Urinary bladder (tissue), 4 donors: ENCODE measurements at places on chromosomes 12 and 14. TPM values are rescaled to one million over a fixed set of nuclear protein-coding genes. Genes with fewer than 3 reads are reported as not detected.
A peak's percentile ranks its signal among the peaks of the same experiment; 100 is the strongest.

Gene PHC1
- 42.3 TPM for total RNA-seq

Gene HOXC13
- total RNA-seq = not detected

Gene GLI1
- 11.5 TPM for total RNA-seq

GRCh38 chr12:6965026-6965661 lies 5.3 kb downstream of the PHB2 start:
- DNase-seq = no peak

DNA sequence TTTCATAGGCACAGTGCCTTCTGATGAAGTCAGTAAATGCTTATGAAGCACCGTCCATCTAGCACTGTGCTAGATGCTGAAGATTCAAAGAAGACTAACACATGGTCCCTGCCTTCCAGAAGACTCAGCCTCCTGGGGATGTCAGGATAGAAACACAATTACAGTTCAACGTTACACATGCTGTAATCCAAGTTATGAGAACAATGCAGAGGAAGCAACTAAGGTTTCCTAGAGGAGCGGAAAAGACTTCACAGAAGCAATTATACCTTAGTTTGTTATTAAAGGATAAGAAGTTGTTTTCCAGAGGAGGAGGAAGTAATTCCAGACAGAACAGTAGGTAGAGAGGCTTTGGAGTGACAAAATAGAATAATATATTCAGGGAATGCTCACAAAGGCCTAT lies 66.9 kb upstream of the FGD4 start:
- DNase-seq = no peak

DNA sequence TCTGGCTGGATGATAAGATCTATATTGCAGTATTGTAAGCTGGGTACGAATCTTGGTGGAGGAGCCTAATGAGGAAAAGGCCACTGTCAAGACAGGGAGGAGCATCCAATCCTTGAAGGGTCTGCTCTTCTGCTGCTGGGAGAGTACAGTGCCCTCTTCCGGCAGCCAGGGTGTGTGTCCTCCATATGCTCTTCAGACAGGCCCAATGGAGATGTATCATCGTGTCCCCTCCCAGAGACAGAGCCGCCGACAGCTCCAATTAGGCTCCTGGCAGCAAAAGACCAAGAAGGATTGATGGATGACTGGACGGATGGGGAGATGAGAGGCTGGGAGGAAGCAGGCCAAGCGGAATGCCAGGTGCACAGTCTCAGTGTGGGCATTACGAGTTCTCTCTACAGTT lies 51.6 kb upstream of the PIWIL1 start:
- DNase-seq = no peak

Gene SPIC
- total RNA-seq = 0.42 TPM

DNA sequence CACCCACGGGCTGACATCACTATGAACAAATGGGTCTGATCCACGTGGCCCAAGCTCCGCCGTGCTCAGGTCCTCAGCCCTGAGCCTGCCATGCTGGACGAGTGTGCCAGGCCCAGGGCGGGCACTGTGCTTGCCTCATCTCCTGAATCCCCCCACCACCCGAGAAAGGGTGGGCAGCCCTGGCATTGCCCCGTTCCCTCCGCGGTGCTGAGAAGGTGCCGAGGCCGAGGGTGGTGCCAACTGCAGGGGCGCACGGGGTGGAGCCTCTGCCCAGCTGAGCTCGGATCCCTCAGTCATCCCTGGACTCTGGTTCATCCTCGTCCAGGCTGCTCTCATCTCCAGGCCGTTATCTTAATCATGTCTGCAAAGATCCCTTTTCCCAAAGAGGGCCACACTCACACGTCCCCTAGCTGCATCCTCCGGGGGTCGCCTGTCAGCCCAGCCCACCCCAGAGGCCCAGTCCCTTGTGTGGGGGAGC lies 60.6 kb downstream of the NOC4L start:
- no peak for DNase-seq

GRCh38 chr12:459430-460258 lies at the start of gene B4GALNT3:
Gene B4GALNT3 (plus strand): TSS chr12:459939. CDS start chr12:460377, 438 bp downstream.
- DNase-seq = no peak

GRCh38 chr12:109553483-109553882 lies 19.8 kb downstream of the MMAB start:
- no peak for DNase-seq

Gene PRKD1
- 27.7 TPM for total RNA-seq

DNA sequence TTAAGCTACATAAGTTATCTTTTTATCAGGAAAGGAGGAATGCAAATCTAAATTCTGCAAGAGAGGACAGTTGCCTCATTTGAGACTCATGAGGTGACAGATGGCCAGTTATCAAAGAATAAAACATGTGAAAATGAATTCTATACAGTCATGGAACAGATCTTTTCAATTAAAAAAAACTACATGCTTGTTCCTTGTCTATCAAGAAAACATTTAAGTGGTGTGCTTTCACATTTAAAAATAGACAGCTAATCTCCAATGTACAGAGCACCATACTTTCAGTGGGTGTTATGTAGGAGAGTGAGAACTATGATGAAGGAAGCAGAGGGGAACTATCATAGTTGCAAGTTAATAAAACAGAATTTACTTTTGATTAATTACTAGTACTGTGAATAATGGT lies 76.7 kb upstream of the TTC7B start:
- DNase-seq = no peak

DNA sequence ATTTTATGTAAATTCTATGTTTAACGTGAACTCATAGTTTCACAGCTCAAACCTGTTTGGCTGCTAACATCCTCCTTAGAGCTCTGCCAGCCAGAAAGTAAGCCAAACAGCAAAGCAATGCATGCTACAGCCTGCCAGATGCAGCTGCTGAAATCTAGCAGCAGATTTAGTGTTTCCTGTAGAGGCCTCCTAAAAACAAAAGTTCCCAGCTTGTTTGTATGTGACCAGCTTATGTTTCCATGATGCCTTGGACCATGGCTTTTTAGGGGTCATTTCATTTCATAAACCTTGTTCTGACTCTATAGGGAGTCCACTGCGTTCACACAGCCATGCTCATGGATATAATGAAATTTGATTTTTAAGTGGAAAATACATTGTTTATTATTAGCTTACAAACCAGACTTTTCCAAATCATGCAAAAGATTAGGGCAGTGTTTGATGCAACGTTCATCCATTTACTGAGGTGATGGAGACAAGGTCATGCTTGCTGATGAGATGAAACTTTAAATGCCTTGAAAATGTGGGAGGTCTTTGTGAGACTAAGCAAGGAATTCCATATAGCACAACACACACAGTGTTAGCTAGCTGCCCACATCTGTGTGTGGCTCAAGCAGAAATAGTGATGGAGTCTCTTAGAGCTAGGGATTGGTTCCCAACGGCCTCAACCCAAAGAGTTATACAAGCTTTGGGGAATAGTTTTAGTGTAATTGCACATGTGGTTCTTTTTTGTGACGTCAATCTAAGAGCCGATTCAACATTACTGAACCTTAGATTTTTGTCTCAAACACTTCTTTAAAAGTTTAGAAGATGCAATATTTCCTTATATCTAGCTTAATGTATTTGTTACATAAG lies 157.5 kb upstream of the LRIG3 start:
- DNase-seq = peak; percentile 78

- no peak for DNase-seq
Observed at GRCh38 chr12:132489078-132489601, 811 bp upstream of the FBRSL1 start.

DNA sequence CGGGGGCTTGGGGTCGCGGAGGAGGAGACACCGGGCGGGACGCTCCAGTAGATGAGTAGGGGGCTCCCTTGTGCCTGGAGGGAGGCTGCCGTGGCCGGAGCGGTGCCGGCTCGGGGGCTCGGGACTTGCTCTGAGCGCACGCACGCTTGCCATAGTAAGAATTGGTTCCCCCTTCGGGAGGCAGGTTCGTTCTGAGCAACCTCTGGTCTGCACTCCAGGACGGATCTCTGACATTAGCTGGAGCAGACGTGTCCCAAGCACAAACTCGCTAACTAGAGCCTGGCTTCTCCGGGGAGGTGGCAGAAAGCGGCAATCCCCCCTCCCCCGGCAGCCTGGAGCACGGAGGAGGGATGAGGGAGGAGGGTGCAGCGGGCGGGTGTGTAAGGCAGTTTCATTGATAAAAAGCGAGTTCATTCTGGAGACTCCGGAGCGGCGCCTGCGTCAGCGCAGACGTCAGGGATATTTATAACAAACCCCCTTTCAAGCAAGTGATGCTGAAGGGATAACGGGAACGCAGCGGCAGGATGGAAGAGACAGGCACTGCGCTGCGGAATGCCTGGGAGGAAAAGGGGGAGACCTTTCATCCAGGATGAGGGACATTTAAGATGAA lies 630 bp downstream of the FOS start:
- DNase-seq = peak; percentile 47

Gene RIMBP2
- 2.7 TPM for total RNA-seq

- no peak for DNase-seq
Observed at GRCh38 chr12:6337958-6338433, 3.9 kb downstream of the TNFRSF1A start.

DNA sequence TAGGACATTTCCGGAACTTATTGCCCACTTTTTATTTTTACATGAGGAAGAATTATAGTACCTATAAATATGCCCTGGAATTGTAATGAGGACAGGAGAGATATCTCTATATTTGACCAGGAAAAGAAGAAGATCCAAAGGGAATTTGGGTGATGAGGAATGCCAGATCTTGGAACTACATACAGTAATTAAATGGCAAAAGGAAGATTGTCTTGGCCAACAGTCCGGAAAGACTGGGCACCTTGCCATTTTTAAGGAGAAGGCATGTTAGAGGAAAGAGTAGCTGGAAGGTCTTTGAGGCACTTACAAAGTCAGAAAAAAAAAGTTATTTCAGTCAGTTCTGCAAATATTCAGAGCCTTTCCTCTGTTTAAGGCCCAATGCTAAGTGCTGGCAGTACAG lies 616.4 kb downstream of the MED13L start:
- peak; percentile 17 for DNase-seq

Gene OVCH1
- 0.37 TPM for total RNA-seq

DNA sequence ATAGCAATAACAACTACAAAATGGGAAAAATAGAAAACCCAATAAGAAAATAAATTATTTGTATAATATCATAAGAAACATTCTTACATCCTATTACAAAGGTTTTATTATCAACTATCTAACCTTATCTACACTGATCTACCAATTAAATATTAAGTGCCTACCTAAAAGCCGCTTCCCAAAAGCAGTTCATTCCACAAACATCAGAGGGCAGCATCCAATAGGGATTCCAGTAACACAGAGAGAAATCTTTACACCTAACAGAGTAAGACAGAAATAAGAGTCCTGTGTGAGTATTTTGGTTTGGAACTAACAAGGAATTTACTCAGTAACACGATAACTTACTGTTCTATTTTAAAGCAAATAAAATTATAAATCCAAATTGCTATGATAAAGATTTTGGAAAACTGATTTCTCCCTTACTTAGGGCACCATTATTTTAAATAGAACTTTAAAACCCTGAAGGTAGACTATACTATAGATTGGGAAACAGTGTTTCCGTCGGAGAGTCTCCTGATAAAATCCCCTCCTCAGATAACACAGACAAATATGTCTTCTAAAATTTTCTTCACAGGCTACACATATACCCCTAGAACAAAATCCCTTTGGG lies 15.0 kb downstream of the GXYLT1 start:
- DNase-seq = no peak

GRCh38 chr14:53537422-53538315 lies 384.5 kb upstream of the DDHD1 start:
- no peak for DNase-seq

Gene ZNF385A
- 5.0 TPM for total RNA-seq

DNA sequence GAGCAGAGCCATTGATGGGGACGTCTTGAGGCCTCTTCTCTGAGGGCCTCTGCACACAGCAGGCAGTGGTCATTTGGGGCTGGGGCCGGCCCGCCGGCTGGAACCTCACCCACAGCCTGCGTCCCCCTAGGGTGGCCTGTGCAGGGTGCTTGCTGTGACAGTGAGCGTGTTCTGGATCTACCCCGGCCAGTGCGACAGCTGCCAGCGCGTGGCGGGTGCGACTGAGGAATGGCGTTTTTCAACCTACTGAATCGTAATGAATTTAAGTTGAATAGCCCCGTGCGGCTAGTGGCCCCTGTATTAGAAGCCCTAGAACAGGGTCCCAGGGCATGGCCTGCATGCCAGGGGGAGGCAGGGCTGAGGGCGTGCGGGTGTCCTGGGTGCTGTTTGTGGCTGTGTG lies 13.8 kb downstream of the RFLNA start:
- DNase-seq = no peak

Gene NR1H4
- total RNA-seq = 3.2 TPM

Gene RBP5
- total RNA-seq = 2.6 TPM

Gene CPM
- total RNA-seq = 24.6 TPM

Gene RPS6KA5
- 19.8 TPM for total RNA-seq

Gene IL23A
- not detected for total RNA-seq

DNA sequence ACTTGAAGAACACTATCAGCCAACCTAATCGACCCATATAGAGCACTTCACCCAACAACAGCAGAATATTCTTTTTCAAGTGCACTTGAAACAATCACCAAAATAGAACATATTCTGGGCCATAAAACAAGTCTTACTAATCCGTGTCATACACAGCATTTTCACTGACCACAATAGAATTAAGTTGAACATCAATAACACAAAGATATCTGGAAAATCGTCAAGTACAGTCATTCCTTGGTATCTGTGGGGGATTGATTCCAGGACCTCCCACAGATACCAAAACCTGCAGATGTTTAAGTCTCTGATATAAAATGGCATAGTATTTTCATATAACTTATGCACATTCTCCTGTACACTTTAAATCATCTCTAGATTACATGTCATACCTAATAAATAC lies 295.7 kb downstream of the BCL11B start:
- no peak for DNase-seq

- no peak for DNase-seq
Observed at GRCh38 chr12:47777741-47778558, 4.9 kb downstream of the SLC48A1 start.

Gene PFDN5
- total RNA-seq = 432 TPM

DNA sequence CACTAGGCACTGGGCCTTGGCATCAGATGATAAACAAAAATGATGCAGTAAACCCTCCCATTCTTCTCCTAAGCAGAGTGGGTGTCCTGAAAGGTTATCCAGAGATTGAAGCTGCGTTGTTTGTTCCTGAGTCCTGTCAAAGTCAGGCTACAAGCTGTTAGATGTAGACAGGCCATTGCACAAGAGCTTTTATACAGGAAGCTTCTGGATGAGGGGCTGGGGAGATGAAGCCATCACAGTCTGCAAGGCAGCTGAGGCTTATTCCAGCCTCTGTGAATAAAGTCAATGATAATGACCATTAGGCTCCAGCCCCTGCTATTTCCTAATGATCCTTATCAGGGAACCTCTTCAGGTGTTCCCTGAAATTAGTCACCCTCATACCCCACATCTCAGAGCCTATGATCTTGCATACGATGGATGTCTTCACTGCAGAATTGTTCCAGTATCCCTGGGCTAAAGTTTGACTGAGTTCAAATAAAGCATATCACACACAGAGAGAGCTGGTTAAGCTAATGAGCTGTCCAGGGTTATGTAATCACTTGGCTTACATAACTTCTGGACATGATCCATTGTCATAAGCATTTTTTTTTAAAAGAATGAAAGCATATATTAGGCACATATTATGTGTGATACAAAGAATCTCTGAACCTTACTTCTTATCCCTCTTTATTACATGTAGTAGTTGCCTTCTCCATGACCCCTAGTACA lies 337.1 kb upstream of the OR4E1 start:
- DNase-seq = no peak
